ENCODE measurements at places on chromosomes 12 and 14.

GRCh38 chr14:63982156-63982555 lies 129.4 kb downstream of the SYNE2 start:
- DNase-seq: no peak

- DNase-seq: no peak
Measured at GRCh38 chr14:101226265-101226602, 322.7 kb upstream of the RTL1 start.

GRCh38 chr12:92297932-92298696 lies 152.5 kb upstream of the BTG1 start:
- no peak for DNase-seq

- no peak for DNase-seq
Measured at GRCh38 chr12:94172973-94173372, 24.6 kb downstream of the PLXNC1 start.

- DNase-seq: no peak
Measured at GRCh38 chr12:110228756-110229155, 52.3 kb upstream of the ATP2A2 start.

- no peak for DNase-seq
Measured at GRCh38 chr14:34081576-34082136, 130.8 kb upstream of the EGLN3 start.

DNA sequence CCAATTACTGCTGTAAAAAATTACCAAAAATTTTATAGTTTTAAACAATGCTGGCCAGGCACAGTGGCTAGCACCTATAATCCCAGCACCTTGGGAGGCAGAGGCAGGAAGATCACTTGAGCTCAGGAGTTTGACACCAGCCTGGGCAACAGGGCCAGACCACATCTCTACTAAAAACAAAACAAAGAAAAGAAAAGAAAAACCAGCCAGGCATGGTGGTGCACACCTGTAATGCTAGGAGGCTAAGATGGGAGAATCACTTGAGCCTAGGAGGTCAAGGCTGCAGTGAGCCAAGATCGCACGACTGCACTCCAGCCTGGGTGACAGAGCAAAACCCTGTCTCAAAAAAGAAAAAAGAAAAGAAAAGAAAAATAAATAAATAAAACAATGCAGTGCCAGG lies 54.0 kb upstream of the ARID2 start:
- DNase-seq: no peak

DNA sequence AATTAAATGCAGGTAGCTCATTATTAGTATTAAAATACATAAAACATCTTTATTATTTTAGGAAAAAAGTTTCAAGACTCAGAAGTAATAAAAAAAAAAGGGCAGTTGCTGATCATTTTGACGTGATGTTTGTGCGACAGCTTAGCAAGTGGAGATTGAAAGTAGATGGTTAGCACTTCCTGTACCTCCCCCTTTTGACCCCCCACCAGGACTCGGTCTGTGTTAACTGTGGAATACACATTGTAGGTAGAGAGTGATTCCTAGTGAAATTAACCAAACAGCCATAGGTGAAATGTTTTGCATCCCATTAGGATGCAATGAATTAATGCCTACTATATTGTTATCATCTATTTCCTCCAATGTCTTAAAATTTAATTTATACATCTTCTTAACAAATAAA lies 120.8 kb downstream of the SLC5A8 start:
- DNase-seq: no peak

DNA sequence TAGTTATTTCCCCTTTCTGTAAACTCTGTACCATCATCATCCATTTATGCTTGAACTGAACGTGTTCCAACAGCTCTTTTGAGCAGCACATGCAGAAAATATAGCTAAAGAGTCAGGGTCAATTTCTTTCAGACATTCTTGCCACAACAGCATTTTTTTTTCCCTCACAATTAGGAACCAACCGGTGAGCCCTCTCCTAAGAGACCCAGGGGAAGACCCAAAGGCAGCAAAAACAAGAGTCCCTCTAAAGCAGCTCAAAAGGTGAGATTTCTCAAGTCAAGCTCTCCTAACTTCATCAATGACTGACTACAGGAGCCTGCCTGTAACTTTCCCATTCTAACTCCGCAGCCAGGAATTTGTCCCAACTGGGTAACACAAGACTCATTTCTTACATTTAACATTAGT lies 3.5 kb downstream of the HMGA2 start:
- no peak for DNase-seq

GRCh38 chr12:25728056-25728595 lies 175.0 kb upstream of the LMNTD1 start:
- DNase-seq: no peak

GRCh38 chr14:42214981-42215491 lies 608.4 kb downstream of the LRFN5 start:
- no peak for DNase-seq

- DNase-seq: no peak
Measured at GRCh38 chr14:71286126-71286525, 378.9 kb downstream of the PCNX1 start.

- DNase-seq: no peak
Measured at GRCh38 chr12:85260447-85260846, 19.6 kb upstream of the ALX1 start.

GRCh38 chr12:116924558-116925453 lies 14.1 kb downstream of the FBXW8 start:
- peak; percentile 22 for DNase-seq

DNA sequence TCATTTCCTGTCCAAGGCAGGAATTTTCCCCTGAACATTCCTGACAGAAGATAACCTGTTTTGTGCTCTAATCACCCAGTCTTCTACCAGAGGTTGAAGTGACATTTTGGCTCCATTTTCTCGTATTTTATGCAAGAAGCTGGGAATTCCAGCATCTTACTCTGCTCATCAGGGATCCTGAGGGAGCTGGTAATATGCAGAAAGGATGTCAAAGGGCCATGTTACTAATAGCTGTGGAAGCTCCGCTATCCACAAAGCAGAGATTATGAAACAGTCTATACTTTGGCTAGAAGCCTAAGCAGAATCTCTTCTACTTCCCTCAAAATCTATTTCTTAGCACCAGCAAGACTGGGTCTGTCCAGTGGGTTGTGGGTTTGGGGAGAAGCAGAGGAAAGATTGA lies 613.0 kb downstream of the DIO2 start:
- DNase-seq: no peak

GRCh38 chr12:25482625-25483024 lies 70.5 kb downstream of the LMNTD1 start:
- no peak for DNase-seq

DNA sequence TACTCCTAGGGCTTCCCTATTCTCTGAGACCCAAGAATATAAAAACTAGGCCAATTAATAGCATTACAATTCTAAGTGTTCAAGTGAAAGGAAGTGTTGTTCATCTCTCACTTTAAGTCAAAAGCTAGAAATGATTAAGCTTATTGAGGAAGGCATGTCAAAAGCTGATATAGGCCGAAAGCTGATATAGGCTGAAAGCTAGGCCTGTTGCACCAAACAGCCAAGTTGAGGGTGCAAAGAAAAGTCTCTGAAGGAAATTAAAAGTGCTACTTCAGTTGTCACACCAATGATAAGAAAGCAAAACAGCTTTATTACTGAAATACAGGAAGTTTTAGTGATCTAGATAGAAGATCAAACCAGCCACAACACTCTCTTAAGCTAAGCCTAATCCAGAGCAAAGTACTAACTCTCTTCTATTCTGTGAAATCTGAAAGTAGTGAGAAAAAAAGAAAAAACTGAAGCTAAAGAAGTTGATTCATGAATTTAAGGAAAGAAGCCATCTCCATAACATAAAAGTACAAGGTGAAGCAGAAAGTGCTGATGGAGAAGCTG lies 68.9 kb downstream of the SLC6A15 start:
- DNase-seq: no peak

DNA sequence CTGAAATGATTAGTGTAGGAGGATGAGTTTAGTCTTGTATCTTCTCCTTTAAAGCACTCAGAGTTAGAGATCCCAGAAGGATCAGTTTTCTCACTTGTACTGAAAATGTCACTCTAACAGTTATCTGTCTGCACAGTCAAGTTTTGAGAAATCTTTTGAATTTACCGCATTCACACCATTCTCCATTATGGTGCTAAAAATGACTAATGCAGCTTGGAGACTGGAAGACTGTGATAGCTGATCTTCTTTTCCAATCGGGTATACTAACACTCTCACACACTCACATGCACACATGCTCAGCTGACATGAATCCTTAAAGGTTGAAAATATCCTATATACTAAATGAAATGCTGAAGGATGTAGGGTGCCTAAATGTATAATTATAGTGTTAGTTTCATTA lies 65.8 kb downstream of the SLC15A5 start:
- DNase-seq: no peak

DNA sequence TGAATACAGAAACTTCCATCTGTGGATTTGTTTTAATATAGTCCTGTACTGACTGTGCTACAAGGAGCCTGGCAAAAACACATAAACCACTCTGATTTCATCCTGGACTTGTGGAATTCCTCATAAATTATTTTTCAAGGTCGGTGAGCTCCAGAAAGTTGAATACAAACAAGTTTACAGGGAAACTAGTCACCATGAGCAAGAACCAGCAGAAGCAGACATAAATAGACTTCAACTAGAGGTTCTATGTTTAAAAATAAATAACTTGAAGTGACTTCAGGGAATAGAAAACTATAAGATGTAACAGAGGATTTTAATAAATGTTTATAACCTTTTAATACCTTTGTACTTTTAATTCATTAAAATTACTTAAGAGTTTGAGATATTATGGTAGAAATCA lies 63.5 kb downstream of the EFCAB11 start:
- no peak for DNase-seq

DNA sequence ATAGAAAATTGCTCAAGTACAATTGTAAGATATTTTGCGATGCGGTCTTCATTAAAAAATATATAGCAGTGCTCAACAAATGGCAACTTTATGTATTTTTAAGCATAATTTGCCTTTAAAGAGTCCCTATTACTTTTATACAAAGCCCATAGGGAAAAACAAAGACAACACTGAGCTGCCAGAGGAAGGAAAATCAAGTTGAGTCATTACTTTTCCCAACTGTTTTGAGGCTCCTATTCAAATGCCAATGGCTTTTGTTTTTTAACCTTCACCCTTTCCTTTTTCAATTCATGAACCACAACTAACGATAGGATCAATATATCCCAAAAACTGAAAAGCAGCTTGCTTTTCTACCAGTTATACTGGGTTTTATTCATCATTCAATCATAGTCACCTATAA lies 157.6 kb upstream of the PLEKHA5 start:
- DNase-seq: no peak

DNA sequence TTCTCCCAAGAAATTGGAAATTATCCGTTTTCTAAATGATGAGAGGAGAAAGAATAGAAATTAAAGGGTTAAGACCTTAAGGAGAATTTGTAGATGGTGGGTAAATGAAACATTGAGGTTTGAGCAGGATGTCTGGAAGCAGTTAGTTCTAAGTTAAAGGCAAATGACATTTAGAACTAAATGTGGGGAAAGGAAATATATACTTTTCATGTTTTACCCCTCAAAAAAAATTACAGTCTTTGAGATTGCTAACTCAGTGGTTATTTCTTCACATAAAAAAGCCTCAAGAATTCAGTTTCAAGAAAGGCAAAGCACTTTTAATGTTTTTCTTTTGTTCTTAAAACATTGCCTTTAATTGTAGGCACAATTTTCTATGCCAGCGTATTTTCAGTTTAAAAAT lies 114.0 kb downstream of the PLEKHA5 start:
- no peak for DNase-seq

GRCh38 chr12:132505105-132505851 lies 15.3 kb downstream of the FBRSL1 start:
- DNase-seq: no peak

- no peak for DNase-seq
Measured at GRCh38 chr14:68787092-68787992, 5.5 kb downstream of the ZFP36L1 start.

DNA sequence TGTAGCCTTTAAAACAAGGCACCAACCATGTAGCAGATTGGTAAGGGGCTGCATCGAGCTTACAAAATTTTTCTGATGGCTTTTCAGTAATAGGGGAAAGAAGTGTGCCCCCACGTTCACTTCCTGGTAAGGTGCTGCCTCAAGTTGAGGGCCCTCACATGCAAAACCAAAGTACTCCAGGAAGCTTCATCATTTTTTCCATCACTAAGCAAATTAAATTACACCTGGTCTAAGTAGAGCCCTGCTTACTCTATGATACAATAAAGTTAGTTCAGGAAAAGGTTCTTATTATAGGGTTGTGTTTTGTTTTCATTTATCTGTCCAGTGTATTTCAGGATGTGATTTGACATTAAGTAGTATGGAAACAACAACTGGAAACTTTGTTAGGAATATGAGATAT lies 15.0 kb upstream of the AKAP5 start:
- DNase-seq: no peak

GRCh38 chr12:73863546-73863945 lies 674.1 kb upstream of the ATXN7L3B start:
- DNase-seq: no peak

GRCh38 chr12:95955549-95956159 lies 12.5 kb downstream of the AMDHD1 start:
- no peak for DNase-seq

GRCh38 chr12:98274430-98275130 lies 240.8 kb upstream of the TMPO start:
- no peak for DNase-seq

GRCh38 chr14:49367696-49368095 lies 218.5 kb downstream of the RPS29 start:
- DNase-seq: no peak

GRCh38 chr14:35390577-35391387 lies 13.8 kb downstream of the NFKBIA start:
- DNase-seq: no peak

DNA sequence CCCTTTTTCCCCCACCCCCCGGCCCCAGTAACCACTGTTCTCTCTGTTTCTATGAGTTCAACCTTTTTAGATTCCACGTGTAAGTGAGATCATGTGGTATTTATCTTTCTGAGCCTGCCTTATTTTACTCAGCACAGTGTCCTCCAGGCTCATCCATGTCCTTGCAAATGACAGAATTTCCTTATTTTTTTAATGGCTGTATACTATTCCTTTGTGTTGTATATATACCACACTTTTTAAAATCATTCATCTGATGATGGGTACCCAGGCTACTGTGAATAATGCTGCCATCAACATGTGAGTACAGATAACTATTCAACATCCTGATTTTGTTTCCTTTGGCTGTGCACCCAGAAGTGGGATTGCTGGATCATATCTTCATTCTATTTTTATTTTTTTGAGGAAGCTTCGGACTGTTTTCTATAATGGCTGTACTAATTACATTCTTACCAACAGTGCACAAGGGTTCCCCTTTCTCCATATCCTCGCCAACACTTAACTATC lies 54.7 kb downstream of the DDX51 start:
- no peak for DNase-seq

- no peak for DNase-seq
Measured at GRCh38 chr12:47318963-47319362, 239.2 kb upstream of the AMIGO2 start.

- no peak for DNase-seq
Measured at GRCh38 chr12:57270966-57271470, 20.0 kb upstream of the STAC3 start.

GRCh38 chr14:65077318-65077717 lies 25.0 kb downstream of the MAX start:
- no peak for DNase-seq
